Activated T-cell treated with anti-CD3 and anti-CD28 coated beads, Interleukin-2, amount 50 U/mL, for 72 hours (primary cell): ENCODE measurements at places on chromosomes 5 and 9.

GRCh38 chr5:67549947-67550346, 353.3 kb upstream of the CD180 start:
- no peak for DNase-seq

- DNase-seq: no peak
These were observed 9.7 kb downstream of the SLC12A7 start for GRCh38 chr5:1101961-1102713.

- no peak for DNase-seq
These were observed 45.2 kb upstream of the RAD23B start for GRCh38 chr9:107237873-107238272.

GRCh38 chr5:151005950-151006576, 14.3 kb upstream of the GPX3 start:
- DNase-seq: no peak

- no peak for DNase-seq
These were observed 1.6 kb downstream of the REEP2 start for GRCh38 chr5:138440159-138441073.

- no peak for DNase-seq
These were observed 120.2 kb upstream of the CCDC152 start for GRCh38 chr5:42636425-42636824.

- no peak for DNase-seq
These were observed 22.6 kb downstream of the ARHGEF37 start for GRCh38 chr5:149603920-149604319.

DNA sequence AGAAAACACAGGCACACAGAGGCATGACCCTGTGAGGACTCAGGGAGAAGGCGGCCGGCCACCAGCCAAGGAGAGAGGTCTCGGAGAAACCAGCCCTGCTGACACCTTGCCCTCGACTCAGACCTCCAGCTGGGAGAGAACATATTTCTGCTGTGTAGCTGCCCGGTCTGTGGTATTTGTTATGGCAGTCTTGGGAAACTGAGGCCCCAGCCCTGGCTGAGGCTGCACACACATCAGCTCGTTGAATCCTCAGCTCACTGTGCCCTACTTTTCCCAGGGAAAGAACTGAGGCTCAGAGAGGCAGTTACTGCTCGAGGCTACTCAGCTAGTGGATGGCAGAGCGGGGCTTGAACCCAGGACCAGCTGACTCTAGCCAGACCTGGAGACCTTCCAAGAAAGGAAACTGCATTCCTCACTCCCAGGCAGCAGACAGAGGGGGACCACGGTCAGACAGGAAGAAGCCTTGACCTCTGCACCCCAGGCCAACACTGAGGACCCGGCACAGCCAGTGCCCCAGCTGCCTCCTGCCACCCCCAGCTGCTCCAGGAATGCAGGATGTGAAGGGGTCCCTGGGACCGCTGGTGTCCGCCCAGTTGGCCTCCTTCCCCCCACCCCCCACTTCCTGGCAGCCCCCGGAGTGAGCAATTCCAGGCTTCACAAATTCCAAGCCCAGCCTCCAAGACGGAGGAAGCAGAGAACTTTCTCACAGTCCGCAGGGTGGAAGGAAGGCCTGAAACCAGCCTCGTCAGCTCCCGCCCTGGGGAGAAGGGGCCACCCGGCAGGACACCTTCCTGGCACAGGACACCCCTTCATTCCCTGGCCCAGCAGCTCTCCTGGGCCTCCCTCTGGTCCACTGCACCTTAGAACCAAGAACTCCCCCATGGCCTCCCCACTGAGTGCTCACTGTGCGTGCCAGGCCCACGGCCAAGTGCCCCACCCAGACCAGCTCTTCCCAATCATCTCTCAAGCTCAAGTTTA, 69.9 kb downstream of the LRSAM1 start:
- no peak for DNase-seq

DNA sequence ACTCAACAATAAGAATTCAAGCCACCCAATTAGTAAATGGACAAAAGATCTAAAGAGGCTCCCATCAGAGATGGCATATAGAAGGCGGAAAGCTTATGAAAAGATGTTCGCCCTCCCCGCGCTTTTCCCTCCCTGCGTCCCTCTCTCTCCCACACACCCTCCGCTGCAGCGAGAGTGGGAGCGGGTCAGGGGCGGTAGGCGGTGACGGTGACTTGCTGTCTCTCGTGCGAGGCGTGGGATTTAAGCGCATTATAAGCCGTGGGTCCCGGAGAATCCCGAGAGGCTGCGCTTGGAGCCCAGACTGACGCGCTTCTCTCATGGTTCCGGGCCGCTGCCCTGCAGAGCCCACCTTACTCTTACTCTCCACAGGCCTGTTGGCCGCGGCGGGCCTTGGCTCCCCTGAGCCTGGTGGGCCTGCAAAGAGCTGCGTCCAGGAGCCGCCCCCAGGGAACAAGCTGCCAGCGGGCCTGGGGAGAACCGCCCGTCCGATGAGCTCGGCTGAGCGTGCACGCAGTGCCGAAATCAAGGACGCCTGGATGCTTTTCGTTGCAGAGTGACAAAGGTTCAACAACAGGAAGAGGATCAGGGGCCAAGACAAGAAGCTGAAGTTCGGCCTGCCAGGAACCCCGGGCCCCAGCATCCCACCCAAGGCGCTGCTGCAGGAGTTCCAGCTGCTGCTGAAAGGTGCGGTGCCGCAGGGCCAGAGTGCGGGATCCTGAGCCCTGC, 42.6 kb upstream of the BICD2 start:
- DNase-seq: no peak
